ENCODE measurements at places on chromosomes 12 and 14.

GRCh38 chr12:108078428-108078827 is 50.7 kb upstream of the WSCD2 start:
- DNase-seq = no peak

GRCh38 chr12:14260011-14260993 is 105.2 kb upstream of the ATF7IP start:
- no peak for DNase-seq

DNA sequence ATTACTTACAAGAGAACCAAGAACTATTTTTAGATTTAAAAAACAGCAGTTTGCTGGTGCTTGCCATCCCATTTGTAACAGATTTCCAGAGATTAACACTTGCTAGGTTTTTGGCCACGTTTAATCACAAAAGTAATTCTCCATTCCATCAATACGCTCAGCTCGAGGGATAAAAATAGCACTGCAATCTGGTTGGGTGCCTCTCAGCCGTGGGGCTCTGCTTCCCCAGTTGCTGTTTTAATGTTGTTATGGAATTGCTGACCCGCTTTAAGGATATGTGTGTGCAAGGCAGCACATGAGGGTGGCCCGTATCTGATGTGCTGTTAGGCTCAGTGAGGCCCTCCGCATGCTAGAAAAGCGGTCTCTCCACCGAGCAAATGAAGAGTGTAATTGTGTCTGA is 222.2 kb upstream of the TMEM260 start:
- DNase-seq = no peak

DNA sequence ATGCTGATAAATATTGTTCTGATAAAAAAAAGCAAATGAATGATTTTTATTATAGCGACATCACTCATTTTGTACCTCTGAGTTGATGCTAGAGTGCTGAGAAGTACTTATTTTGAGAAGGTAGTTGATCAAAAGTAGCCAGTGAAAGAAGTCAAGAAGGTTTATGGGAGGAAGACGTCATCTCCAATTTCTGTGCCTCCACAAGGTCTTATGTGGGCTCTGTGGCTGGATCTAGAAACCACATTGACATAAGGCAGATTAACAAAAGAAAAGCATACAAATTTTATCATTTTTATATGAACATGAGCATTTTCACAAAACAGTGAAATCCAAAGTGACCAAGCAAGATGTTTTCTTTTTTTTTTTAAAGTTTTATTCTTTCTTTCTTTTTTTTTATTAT is 289.5 kb upstream of the FAR2 start:
- no peak for DNase-seq

DNA sequence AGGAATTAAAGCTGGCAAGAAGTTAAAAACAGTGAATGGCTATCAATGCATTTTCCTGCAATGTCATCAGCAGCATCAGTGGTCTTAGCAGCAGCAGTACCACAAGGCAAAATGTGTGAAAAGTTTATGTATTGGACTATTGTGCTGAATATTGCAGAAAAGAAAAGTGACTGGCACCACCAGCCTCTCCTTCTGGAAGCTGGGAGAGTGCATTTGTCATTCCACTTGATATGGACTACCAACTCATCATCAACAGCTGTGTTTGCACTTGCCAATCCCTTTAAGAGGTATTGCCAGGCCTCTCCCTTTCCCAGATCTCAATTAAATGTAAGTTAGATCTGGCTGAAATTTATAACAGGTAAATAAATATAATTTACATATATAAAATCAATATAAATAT is 151.0 kb upstream of the GZMB start:
- DNase-seq = no peak

DNA sequence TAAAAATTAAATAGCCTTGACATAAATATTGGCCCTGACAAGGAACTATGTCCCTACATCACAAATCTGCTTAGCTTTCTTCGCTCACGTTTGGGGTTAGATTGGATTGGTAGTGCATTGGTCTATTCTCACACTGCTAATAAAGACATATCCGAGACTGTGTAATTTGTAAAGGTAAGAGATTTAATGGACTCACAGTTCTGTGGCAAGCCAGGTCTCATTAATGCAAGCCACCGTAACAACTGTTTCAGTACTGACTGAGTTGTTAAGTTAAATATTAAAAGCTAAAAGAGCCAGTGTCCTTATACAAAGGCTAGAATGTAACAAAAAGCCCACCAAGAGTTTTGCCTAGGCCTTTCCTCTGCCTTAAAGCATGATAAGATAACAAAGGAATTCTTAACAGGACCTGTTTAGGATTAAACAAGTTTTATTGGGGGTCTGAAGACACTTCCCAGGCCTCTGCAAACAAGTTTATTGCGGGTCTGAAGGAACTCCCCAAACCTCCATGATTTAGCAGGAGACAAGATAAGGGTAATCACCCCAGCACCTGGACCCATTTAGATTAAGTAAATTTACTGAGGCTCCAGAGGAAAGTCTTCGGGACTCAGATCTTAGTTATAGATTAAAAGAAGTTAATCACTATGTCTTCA is 88.2 kb upstream of the PTGDR start:
- DNase-seq = no peak

GRCh38 chr14:70832561-70833305 is 23.4 kb upstream of the MAP3K9 start:
- DNase-seq = no peak
